ENCODE measurements at places on chromosomes 16 and 17.
A peak's percentile ranks its signal among the peaks of the same experiment; 100 is the strongest.

DNA sequence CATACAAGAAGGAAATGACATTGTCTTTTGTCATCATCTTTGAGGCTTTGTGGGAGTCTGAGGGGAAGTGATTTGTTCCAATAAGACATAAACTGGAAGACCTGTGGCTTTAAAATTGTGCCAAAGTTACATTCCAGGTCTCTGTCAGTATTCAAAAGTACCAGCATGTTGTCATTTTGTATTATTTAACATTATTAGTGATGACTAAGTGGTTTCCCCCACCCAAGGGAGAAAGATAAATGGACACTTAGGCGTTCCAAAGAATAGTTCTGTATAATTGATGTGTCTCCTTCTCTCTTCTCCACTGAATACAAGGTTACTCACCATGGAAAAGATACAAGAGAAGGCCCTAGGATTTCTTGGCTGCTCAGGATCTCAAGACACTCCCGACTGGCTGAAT, 3.8 kb downstream of the CFAP97D1 start:
- no peak for DNase-seq

DNA sequence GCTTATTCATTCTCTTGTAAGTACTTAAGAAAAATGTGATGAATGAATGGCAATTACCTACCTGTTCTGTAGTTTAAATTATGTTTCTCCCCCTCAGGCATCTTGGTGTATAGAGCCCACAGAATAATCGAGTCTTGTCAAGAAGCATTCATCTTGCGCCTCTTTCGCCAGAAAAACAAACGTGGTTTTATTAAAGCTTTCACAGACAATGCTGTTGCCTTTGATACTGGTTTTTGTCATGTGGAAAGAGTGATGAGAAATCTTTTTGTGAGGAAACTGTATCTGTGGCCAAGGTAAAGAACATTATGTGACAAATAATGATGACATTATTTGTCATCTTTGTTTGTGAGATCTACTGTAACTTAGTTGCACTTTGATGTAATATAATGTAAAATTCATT, 6.5 kb downstream of the ERCC4 start:
- DNase-seq: no peak

GRCh38 chr17:882827-883585, 96.6 kb downstream of the NXN start:
- no peak for DNase-seq

DNA sequence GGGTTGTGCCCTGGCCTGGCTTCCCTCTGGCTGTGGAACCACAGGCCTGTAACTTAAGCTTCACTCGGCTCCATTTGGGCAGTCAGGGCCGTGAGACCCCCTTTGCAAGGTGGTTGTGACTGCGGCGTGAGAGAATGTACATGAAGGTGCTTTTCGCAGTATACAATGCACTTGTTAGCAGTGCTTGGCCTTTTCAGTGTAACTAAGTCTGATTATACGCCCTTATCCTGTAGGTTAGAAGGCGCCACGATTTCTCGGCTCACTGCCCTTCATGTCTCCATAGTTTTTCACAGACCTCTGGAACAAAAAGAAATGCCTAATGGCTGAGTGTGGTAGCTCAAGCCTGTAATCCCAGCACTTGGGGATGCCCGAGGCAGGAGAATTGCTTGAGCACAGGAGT, 13.3 kb downstream of the SAP30BP start:
- DNase-seq: no peak

- no peak for DNase-seq
Measured at GRCh38 chr16:10895053-10895946, 18.3 kb downstream of the CIITA start.

DNA sequence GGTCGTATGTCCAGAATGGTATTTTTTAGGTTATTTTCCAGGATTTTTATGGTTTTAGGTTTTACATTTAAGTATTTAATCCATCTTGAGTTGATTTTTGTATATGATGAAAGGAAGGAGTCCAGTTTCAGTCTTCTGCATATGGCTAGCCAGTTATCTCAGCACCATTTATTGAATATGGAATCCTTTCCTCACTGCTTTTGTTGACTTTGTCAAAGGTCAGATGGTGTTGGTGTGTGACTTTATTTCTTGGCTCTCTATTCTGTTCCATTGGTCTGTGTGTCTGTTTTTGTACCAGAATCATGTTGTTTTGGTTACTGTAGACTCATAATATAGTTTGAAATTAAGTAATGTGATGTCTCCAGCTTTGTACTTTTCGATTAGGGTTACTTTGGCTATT, 26.4 kb upstream of the TEKT1 start:
- no peak for DNase-seq

DNA sequence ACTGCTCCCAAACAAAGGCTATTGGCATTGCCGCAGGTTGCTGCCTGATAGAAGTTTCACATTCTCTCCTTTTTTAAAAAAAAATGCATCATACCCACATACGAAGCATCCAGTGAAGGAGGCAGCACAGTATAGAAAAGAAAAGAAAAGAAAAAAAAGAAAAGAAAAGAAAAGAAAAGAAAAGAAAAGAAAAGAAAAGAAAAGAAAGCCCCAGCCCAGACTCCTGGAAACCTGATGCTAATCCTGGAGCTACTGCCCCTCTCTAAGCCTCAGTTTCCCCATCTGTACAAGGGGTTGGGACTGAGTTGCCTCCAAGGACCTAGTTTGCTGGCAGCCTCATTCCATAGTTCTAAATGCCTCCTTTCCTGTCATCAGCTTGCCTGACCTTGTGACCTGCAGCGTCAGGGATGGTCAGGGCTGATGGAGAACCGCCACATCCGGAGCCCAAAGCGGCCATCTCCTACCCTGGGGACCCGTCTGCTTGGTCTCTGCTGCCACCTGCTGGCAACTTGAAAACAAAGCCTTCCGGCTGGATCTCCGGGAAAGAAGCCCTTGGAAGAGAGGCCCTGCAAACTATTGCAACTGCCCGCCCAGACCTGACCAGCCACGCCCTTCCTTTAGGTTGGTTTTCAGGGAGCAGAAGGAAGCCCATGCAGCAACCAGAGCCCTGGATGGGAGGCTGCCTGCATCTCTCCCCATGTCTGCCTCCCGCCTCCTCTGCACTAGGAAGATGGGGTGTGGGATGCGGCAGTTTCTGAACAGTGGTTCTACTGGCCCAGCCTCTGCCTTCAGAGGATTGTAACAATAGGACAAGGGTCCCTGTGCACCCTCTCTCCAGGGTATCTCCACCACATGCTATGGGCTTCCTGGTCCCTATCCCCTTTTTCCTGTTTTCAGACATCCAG, 13.0 kb downstream of the AIPL1 start:
- DNase-seq: peak; percentile 49

- DNase-seq: no peak
Measured at GRCh38 chr17:5618476-5618875, 34.2 kb upstream of the NLRP1 start.

GRCh38 chr16:66488505-66488904, 61.4 kb downstream of the BEAN1 start:
- DNase-seq: no peak

DNA sequence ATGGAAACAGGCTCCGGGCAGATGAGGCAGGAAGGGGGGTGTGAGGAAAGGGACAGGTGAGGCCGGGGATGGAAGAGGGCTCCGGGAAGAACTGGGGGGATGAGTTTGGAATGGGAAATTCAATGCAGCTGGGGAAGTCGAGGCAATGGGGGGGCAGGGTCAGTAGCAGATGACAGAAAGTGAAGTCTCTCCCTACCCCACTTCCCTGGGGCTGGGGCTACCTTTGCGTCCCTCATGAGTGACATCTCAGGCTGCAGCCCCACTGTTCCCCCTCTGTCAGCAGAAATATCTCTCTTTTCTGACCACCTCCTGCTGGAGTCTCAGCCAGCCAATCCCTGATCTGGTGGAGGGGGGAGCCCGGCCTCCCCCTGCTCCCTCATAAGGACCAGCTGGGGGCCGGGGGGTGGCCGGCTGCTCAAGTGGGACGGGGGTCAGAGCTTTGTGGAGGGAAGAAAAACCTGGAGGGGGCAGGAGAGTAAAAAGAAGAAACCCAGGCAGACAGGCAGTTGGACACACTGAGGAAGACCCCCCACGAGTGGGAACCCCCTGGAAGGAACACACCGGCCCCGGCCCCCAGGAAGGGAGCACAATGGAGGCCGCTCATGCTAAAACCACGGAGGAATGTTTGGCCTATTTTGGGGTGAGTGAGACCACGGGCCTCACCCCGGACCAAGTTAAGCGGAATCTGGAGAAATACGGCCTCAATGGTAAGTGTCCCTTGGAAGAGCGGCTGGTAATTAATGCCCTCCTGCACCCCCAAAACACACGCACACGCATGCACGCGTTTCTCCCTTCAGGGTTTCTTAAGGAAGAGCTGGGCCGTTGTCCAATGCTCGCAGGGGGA, at the start of gene ATP2A1:
Gene ATP2A1 (plus strand): TSS at position 406 of the 844 bp plus-strand sequence. CDS start 184 bp downstream, at position 590.
- DNase-seq: no peak

DNA sequence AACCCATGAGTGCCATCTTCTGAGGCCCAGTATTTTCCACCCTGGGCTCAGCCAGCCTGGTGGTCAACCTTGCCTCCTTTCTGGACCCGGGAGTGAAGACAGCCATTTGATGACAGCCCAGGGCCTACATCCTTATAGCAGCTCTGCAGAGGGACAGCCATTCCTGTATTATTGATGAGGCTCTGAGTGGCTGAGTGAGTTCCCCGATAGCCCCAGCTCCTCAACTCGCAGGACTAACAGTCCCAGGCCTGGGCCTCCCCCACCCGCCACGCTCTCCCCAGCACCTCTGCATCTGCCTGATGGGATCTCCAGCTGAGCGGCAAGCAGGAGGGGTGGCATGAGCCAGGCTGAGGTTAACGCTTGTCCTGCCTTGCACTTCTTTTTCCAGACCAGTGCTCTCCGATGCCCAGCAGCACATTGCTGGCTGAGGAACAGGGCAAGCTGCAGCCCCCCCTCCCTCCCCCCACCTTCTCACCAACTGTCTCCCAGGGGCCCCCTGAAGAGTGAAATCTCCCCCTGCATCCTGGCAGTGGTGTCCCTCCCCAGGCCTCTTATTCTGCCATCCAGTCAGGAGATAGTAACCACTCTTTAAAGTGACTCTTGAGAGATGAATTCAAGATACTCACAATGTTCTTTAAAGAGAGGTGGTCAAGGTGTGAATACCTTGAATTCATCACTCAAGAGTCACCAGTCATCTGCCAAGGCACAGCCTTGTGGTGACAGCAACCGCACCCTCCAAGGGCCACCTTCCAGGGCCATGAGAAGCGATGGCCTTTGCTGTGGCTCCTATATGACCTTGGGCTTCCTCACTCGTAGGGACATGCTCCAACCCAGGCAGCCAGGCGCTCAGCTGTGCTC, 23.5 kb downstream of the CACNG5 start:
- no peak for DNase-seq

DNA sequence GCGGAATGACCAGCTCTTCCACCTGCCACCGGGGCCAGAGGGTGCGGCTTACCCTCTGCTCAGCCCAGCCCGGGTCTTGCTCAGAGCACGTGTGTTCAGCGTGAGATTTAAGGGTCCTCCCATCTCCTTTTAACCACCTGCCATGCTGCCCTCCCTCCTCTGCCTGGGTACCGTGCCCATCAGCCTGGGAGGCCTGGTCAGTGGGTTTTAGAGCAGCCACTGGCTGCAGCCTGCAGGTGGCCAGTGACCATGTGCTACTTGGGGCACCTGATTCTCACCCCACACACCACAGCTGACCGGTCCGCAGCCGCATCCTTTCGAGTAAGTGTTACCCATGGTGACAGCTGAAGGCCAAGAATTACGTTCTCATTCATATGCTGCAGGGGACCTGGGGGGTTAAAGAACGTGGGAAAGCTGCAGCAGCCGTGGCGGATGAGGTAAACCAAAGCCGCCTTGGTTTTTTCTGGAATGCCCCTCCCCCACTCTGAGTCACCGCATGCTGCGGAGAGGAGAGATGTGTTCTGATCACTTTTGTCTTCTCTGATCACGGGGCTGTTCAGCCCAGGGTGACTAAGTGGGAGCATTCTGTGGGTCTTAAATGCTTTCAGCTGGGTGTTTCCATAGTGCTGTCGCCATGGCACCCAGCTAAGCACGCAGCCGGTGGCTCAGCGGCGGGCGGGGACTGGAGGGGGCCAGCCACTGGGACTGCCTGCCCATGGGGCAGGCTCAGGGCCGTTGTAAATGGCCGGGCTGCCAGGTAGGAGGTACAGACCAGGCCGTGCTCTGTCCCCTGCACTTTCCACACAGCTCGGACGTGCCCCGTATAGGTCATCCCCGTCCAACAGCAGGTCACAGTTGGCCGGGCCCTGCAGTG, 59.8 kb downstream of the BAIAP2 start:
- peak; percentile 66 for DNase-seq

DNA sequence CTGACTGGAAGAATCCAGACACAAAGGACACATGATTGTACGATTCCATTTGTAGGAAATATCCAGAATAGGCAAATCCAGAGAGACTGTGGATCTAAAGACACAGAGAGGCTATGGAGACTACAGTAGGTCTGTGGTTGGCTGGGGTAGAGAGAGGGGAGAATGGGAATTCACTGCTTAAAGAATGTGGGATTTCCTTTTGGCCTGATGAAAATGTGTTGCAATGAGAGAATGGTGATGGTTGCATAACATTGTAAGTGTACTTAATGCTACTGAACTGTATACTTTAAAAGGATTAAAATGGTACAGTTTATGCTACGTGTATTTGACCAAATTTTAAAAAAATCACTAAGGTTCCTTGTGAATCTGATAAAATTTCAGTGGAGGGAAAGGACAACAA, 62.1 kb downstream of the GPRC5B start:
- no peak for DNase-seq

DNA sequence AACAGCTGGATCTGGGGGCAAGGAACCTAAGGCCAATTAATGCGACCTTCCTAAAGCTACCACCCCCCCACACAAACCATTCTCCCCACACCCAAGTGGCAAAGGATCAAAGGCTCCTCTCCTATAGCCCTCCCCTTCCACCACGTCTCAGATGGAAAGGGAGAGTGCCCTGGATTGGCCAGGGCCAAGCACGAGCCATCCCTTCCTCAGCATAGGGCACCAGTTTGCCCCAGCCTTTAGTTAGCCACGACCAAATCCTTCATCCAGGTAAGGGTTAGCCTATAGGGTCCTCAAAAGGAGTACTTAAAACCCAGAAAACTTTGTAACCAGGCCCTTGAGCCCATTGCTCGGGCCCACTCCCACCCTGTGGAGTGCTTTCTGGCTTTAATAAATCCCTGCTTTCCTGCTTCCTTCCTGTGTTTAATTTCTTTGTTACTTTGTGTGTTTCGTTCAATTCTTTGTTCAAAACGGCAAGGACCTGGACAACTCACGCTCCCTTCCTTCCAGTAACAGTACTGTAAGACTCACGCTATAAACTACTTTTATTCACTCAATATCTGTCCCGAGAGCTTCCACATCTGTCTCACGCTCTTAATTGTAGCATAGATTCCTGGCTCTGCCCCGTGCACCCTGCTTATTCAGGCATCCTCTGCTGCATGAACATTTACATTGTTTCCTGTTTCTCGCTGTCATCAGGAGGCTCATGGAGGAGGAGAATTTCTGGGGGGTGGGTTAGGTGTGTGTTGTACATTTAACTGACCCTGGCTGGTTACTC, 62.3 kb downstream of the TNFRSF13B start:
- DNase-seq: no peak

- no peak for DNase-seq
Measured at GRCh38 chr16:64641343-64641742, 480.5 kb downstream of the CDH11 start.

Measured in NCI-H2171 (cell line).